ENCODE measurements at places on chromosomes 1 and 21.

DNA sequence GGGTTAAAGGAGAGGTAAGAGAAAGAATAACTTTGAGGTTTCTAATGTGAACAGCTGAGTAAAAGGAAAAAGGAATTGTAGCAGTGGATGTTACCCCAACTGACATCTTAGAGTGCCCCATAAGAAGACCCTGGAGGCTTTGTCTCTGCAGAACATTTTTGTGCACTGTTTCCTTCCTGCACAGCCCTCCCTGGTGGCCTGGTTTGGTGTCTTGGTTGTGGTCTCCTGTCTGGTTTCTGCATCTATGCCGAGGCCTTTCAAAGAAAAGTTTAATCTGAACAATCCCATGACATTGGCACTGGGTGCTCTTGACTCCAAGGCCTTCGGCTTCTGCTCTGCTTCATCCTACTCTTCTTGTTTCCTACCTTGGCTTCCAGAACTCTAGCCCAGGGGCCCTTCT lies 57.8 kb downstream of the RHOU start:
- no peak for DNase-seq

- no peak for DNase-seq
Measured at GRCh38 chr1:50517488-50517887, 94.2 kb upstream of the DMRTA2 start.

DNA sequence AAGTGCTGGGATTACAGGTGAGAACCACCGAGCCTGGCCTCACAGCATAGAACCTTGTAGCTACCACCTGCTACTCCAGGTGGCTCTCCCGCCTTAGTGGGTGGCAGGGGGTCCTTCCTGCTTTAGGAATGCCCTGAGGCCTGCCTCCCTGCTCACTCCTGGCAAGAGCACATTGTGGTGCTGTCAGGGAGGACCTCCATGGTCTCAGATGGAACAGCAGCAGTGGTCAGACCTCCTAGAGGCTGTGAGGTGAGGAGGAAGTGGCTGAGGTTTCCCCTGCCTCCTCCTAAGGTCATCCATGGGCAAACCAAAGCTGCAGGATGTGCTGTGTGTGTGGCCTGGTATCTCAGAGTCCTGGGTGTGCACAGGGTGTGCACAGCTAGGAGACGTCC lies 6.7 kb downstream of the SOX13 start:
- DNase-seq: no peak

- DNase-seq: no peak
Measured at GRCh38 chr1:154749078-154749760, 120.9 kb downstream of the KCNN3 start.

- DNase-seq: no peak
Measured at GRCh38 chr1:59333626-59334277, 36.9 kb downstream of the FGGY start.

DNA sequence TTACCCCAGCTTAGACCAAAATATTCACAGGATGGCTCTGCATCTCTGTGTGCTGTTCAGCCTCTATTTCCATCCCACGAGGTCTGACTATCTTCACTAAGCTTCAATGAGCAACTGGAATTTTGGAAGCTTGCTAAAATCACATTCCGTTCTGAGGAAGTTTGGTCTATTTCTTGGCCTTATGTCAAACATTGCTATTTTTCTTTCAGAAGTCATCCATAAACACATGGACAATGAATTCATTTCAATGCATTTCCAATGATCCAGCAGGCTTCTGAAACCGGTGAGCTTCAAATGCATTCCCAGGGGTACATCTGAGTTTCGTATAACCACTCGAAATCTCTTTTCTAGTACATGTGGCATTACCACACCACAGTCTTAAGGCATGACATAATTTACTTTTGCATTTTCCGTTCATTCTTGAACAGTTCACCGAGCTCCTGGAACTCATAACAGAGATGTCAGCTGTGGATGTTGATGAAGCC lies 294.1 kb upstream of the KAZN start:
- DNase-seq: no peak

GRCh38 chr21:39480271-39480670 lies 28.5 kb downstream of the SH3BGR start:
- DNase-seq: no peak

DNA sequence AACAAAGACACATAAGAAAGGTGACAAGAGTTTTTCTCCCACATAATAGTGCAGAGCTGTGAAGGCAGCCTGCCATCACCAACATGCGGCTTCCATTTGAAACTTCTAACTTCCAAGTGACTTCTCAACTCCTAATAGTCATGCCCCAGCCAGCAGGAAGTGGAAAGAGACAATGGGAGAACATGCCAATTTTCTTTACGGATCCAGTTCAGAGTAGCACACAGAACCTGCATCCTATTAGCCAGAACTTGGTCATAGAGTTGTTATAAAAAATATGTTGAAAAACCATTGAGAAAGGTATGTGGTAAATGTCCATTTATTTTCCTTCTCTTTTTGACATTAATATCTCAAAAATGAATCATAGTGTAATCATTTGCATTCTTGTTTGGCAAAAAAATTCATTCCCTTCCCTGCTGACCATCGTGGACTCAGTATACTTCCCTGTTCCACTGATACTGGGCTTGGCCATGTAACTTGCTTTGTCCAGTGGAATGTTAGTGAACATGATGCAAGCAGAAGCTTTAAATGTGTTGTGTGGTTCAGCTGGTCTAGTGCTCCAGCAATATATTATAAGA lies 197.4 kb downstream of the SEC16B start:
- no peak for DNase-seq

GRCh38 chr21:15149600-15150224 lies 84.9 kb upstream of the NRIP1 start:
- no peak for DNase-seq

GRCh38 chr21:18801468-18801867 lies 397.9 kb upstream of the TMPRSS15 start:
- no peak for DNase-seq

GRCh38 chr1:192802406-192802805 lies 6.4 kb upstream of the RGS2 start:
- no peak for DNase-seq

DNA sequence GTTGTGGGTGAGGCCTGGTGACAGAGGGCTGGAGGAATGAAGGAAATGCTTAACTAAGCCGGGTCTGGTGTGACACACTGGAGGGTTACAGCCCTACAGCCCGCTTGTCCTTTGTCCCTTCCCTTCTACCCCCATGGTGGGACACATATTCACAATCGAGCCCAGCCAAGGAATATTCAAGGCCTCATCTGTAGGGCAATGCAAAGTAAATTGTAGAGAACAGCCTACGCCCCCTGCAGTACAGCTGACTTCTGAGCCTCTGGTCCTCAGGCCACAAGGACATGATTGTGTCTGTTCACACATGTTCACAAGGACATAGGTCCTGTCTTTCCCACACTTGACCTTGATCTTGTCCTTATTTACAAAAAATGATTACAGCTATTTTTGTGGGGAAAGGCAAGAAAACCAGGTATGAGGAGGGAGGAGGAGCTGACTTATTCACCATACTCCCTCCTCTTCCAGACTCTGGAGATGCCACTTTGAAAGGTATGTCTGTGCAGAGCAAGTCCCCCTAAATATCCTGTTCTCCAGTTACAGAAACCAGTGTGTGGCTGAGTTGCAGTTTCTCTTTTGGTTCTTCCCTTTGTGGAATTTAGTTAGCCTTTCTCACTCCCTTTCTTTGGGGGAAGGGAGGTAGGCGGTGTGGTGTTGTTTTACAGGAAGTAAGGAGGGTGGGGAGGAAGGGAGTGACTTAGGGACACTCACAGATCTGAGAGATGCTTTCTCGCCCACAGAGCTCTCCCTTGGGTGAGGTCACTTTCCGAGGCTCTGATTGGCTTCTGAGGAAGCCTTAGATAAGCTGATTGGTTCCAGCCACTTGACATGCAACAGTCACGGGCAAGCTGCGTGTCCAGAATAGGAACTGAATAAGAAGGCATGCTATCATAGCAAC lies 14.6 kb downstream of the POLR3GL start:
- peak; percentile 92 for DNase-seq

DNA sequence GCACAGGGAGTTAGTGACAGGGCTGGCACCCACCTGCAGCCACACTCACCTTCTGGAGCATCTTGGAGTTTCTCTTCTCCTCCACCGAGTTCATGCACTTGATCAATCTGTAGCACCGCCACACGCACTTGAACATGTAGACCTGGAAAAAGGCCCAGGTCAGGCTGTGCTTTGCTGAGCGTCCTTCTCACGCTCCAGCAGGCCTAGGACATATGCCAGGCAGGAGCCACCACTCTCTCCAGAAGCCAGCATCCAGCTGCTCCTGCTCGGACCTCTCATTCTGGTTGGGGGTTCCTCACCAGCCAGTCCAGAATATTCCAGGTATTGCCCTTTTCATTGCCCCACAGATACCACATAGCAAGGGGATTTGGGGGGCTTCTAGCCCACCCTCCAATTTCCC lies 11.7 kb upstream of the MATN1 start:
- peak; percentile 34 for DNase-seq

DNA sequence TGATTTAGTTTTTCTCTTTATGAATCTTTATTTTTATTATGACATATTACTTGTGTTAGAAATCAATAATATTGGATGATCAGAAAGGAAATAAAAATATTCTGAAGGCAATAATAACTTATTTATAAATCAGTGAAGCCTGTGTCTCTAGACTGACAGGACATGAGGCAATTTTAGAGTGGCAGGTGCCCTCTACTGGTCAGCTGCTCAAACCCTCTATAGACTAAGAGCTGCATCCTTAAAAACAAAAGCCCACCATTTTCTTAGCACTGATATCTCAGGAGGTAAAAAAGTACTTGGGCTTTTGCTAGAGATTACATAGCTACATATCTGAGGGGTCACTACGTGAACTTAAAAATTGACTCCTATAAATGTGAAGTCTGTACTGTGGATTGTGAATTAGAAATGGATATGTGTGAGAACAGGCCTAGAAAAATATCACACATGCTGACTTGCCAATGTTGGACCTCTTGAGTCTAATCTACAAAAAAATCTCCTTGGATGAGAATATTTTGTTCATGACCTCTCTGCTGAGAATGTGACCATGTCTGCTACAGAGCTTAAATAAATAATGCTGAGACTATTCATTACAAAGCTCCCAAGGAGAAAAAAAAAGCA lies 597.9 kb upstream of the ADAMTS5 start:
- peak; percentile 23 for DNase-seq

DNA sequence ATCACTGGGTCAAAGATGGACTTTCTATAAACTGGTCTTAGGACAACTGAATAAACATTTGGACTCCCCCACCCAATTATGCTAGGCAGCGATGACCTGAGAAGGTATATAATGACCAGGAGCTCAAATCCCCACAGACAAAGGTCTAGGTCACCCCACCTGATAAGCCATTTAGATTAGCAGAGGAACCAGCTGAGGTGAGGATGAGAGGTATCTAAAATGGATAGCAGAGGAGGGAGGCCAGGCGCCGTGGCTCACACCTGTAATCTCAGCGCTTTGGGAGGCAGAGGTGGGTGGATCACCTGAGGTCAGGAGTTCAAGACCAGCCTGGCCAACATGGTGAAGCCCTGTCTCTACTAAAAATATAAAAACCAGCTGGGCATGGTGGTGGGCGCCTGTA lies 33.7 kb downstream of the PABPC4 start:
- no peak for DNase-seq

- no peak for DNase-seq
Measured at GRCh38 chr1:16402742-16403141, 34.5 kb downstream of the SPATA21 start.

GRCh38 chr1:185486346-185486745 lies 169.3 kb upstream of the IVNS1ABP start:
- DNase-seq: no peak

- no peak for DNase-seq
Measured at GRCh38 chr1:228465571-228466146, 21.5 kb upstream of the RNF187 start.

- no peak for DNase-seq
Measured at GRCh38 chr1:91624331-91624730, 123.7 kb downstream of the CDC7 start.

- DNase-seq: no peak
Measured at GRCh38 chr1:7468248-7468647, 302.8 kb upstream of the VAMP3 start.

DNA sequence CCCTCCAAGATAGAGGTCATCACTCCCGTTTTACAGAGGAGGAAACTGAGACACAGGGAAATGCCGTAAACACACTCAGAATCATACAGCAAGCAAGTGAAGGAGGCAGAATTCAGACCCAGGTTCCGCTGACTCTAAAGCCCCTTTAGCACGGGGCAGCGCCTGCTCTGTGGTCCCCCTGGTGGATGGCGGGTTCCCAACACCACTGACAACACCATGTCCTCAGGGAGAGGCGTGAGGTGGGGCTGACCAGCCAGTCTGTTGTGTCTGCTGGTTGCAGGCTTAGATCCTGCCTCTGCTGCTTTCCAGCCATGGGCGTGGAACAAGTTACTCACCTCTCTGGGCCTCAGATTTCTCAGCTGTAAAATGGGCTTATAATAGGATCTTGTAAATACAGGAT lies 617.3 kb downstream of the MATN1 start:
- DNase-seq: peak; percentile 27

DNA sequence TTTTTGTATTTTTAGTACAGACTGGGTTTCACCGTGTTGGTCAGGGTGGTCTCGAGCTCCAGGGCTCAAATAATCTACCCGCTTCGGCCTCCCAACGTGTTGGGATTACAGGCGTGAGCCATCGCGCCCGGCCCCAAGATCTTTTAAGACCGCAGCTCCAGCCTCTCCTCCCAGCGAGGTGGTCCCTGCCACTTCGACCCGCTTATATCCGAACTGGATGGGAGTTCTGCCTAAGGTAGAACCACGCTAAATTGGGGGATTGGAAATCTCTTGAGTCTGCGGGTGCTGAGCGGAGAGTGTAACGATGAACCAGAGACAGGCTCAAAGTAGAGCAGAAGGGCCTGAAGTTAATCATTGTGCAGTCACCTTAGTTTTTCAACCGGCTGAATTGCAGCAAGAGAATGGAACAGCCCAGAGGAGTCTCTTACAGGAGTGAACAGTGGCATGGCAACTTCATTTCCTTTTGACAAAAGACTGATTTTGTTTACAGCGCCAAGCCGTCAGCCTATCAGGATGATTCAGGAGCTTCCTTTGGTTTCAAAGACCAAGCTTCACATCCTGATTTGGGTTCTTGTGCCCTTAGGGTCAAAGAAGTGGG lies 726 bp upstream of the CYB5R1 start:
- no peak for DNase-seq

GRCh38 chr1:87684713-87685205 lies 356.1 kb downstream of the LMO4 start:
- DNase-seq: no peak

- DNase-seq: no peak
Measured at GRCh38 chr1:159469921-159470533, 30.5 kb downstream of the OR10J1 start.

GRCh38 chr1:36922071-36922470 lies 112.2 kb downstream of the GRIK3 start:
- no peak for DNase-seq

- DNase-seq: no peak
Measured at GRCh38 chr1:44714532-44714931, 16.4 kb downstream of the RNU5D-1 start.
